Fibroblast of the aortic adventitia (primary cell): ENCODE measurements at places on chromosomes 6 and 20. TPM values are rescaled to one million over a fixed set of nuclear protein-coding genes. Genes with fewer than 3 reads are reported as not detected.
A peak's percentile ranks its signal among the peaks of the same experiment; 100 is the strongest.

MYL9 gene
- total RNA-seq: 43.6 and 50.0 TPM in 2 replicates

TSHZ2 gene
- 6.9 and 48.9 TPM in 2 replicates for total RNA-seq

DNA sequence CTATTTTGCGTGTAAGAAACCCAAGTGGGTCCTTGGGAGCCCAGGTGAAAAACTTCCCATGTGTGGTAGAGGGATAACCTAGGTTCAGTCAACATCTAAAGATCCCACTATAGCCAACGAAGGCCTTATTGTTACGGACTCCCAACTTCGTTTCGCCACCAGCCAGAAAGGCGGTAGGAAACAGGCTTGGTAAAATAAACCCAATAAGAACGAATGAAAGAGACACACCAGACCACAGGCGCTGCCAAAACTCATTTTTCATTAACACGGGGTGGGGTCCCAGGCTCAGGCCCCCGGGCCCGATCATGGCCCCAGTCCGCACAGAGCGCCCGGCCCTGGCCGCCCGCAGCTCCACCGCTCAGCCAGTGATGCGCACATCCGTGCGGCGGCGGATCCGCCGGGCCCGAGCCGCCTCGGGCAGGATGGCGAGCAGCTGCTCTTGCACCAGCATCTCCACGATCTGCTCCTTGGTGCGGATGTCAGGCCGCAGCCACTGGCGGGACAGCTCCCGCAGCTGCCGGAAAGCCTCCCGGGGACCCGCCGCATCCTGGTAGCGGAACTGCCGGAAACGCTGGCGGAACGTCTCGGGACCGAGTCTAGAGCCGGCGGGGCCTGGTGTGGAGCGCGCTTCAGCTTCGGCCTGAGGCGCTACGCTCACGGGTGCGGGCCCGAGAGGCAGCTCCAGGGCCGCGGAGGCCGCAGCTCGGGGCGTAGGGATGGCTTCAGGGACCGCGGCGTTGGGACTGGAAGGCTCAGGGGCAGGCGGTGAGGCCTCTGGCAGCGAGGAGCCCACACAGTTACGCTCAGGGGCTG, 709 bp downstream of the SCAND1 start:
- no peak for DNase-seq

DNA sequence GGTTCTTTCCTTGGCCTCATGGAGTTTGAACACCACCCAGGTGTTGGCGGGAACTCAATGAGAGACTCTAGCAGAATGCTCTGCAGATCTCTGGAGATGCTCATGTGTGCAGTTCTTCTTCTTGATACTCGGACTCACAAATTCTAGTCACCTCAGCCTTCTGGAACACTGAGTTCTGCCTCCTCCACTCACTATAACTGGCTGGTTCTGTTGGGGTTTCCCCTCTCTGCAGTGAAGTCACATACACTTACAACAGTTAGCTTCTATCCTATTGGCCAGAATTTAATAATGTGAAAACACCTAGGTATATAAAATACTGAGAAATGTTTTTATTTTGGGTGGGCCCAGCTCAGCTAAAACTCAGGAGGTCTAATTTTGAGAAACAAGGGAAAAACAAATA, 109.6 kb upstream of the HIVEP1 start:
- DNase-seq: no peak

- peak; percentile 74 for DNase-seq
Measured at GRCh38 chr6:154909821-154910220, 85.3 kb upstream of the TIAM2 start.

- DNase-seq: peak; percentile 45
Measured at GRCh38 chr6:33298773-33299236, at the start of gene RGL2. RGL2 (minus strand) TSS chr6:33298942; CDS start chr6:33298610, 332 bp downstream.

DNA sequence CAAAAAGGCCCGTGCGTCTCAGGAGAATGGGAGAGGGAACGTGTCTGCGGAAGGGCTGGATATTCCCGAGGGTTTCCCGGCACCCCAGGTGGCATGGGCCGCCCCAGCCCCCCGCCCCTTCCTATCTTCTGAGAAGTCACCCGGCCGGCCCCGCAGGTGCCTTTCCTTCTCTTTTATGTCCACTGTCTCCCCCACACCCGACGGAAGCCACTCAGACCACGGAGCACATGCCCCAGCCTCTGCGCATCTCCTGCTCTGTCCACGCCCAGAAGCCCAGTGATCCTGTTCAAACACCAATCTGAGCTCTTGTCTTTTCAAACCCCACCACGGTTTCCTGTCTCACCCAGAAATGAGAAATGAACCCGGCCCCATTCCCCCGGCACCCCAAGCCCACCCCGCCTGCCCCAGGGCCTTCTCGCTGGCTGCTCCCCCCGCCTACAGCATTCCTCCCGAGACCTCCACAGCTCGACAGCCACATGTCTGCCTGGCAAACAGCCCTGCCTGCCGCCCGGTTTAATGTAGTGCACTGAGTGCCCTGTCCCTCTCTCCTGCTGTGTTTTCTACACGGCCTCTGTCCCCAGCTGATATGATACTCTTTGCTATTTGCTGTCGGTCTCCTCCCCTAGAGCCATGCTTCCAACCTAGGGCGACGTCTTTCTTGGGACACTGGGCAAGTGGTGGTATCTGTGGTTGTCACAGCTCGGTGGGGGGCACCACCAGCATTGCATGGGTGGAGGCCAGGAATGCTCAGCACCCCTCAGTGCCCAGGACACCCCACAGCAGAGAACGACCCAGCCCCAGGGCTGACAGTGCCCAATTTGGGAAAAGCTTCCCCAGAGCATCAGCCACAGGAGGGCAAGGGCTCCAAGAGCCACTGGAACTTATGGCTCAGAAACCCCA, 182.7 kb downstream of the TAF4 start:
- no peak for DNase-seq

- no peak for DNase-seq
Measured at GRCh38 chr6:85130743-85131142, 319.1 kb upstream of the NT5E start.

GRCh38 chr20:15913391-15914025, 659.7 kb downstream of the KIF16B start:
- no peak for DNase-seq

GRCh38 chr20:58310291-58310782, 822 bp downstream of the RAB22A start:
- DNase-seq: peak; percentile 32
